Skeletal muscle cell (primary cell): ENCODE measurements at places on chromosomes 12 and 14.
A peak's percentile ranks its signal among the peaks of the same experiment; 100 is the strongest.

- no peak for DNase-seq
These were observed 2.7 kb downstream of the KRT18 start for GRCh38 chr12:52951640-52952039.

- DNase-seq, result no peak
These were observed 23.3 kb downstream of the DYRK2 start for GRCh38 chr12:67671892-67672291.

DNA sequence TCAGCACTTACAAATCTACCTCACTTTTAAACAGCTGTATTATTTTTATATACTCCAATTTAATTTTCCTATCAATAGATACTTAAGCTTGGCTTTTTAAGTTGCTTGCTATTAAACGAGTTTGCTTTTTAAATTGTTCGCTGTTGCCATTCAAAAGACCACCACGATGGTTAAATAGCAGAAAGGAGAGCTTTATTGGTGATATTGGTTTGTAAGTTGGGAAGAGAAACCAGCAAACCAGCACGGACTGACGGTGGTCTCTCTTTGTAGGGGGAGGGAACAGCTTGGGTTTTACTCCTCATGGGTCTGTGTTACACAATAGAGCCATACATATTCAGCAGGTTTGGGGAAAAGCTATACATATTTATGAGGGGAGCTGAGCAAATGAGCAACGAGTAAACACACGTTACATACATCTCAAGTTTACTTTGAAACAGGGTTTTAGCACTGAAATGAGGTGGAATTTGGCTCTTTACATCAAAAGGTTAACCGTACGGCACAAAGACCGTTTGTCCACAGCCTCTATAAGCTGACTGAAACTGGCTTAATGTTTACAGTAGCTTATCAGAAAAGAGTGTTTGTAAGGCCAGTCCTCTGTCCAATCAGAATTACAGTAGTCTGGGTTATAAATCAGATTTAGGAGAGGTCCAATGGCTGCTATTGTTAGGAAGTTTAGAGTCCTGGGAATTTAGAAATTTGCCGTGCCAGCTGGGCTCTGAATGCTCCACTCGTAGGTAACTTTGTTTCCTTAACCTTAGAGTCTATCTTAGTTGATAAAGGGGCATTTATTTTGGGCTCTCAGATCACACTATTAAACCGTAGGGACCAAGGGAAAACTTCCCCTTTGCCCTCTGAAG lies 69.7 kb upstream of the DHRS4 start:
- no peak for DNase-seq

DNA sequence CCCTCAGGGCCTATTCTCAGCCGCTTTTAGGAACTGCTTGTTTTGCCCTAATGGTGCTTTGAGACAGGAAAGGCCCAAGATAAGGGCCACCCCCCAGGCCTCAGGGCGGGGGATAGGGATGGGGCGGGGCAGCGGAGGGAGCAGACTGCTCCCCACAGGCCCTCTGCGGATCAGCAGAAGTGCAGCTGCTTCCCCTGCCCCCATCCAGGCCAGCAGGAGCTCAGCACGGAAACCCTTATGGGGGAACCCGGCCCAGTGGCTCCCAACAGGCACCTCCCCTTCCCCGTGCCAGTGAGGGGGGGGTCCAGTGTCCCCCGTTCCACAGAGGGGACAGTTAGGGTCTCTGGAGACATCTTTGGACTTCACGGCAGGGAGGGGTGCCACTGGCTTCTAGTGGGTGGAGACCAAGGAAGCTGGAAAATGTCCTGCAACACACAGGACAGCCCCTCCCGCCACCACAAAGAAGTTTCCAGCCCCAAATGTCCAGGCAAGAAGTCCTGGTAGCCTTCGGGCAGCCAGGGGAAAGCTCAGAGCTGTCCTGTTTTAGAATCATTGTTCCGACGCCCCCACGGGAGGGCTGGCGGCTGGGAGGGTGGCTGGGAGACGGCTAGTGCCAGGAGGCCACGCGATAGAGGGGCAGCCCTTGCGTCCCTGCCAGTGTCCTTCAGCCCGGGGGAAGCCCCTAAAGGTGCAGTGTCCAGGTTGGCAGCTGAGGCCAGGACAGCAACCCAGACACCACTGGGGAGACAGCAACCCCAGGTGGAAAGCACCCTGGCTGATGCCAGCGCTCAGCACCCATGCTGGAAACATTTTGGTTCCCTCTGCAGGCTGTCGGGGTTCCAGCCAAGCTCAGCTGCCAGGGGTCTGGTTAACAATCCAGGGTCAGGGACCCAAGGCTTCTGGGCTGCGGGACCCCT lies 10.4 kb upstream of the GPR132 start:
- DNase-seq, result no peak

GRCh38 chr14:55398679-55399078 lies 13.0 kb downstream of the ATG14 start:
- peak; percentile 96 for DNase-seq

GRCh38 chr12:130713581-130713991 lies 2.5 kb downstream of the RIMBP2 start:
- DNase-seq, result no peak

- DNase-seq, result peak; percentile 81
These were observed 649 bp upstream of the GNPNAT1 start for GRCh38 chr14:52792097-52792415.

GRCh38 chr12:53292426-53292825 lies 2.9 kb upstream of the PFDN5 start:
- no peak for DNase-seq

GRCh38 chr12:88782351-88782750 lies 202.1 kb upstream of the KITLG start:
- DNase-seq, result no peak

- DNase-seq, result peak; percentile 36
These were observed 28.8 kb downstream of the PROX2 start for GRCh38 chr14:74846968-74847665.

- no peak for DNase-seq
These were observed 154.0 kb downstream of the KCNA5 start for GRCh38 chr12:5197656-5198055.

DNA sequence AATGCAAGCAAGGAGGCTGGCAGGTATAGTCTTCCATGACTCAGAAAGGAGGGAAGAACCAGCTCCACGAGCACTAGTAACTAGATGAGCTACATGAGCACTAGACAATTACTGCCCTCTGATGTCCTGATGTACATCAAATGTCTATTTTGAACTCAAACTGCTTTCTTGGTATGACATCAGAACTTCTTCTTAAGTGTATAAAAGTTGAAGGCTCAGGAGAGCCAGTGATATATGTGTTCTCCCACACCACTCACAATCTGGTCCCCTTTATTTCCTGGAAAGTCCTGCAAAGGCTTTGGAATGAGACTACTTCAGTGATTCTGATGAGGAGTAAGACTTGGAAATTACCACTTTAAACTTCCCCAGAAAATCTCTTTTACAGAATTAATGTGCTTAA lies 18.5 kb upstream of the DHRS7 start:
- DNase-seq, result peak; percentile 25

DNA sequence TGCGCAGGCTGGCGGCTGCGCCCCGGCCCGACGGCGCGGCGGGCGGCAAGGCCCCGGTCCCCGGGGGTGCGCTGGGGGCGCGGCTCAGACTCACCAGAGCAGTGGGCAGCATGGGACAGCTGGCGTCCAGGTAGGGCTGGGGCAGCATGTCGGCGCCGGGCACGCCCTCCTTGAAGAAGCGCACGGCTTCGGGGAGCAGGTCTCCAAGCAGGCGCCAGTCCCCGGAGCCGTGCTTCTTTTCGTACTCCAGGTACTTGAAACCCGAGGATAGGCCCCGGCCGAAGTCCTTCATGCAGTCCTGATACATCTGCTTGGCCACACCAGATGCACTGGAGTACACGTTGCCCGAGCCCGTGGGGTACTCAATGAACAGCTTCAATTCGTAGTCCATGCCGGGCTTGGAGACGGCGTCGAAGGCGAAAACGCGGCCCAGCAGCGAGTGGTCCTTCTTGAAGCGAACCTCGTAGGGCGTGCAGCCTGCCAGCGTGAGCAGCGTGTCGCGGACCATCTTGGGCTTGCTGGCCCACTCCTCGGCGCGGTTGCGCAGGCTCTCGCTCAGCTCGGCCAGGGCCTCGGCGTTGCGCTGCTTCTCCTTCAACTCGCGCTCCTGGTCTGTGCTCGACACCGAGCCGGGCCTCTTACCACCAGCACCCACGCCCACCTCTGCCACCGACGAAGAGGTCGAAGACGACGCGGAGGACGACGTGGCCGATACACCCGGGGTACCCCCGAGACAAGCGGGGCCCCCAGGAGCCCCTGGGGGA lies 2.2 kb downstream of the IRF2BPL start:
- no peak for DNase-seq

- no peak for DNase-seq
These were observed 19.1 kb downstream of the PCNX1 start for GRCh38 chr14:70926235-70926830.

DNA sequence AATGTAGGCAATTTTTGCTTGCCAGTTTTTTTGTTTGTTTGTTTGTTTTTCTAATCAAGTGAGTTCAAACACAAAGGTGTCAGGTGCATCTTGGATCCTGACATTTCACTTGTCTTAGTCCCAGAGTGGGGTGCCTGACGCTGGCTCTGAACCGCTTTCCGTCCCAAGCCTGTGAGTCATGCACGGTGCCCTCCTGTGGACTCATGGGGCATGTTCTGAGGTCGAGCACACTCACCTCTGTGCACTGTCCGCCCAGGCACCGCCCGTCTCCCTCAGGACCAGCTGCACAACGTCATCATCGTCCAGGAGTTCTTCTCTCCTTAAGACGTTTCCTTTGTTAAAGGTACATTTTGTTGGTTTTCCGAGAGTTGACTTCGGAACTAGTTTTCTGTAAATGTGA lies 98.2 kb downstream of the GLT1D1 start:
- DNase-seq, result no peak

- no peak for DNase-seq
These were observed 8.7 kb upstream of the GPX2 start for GRCh38 chr14:64951291-64951690.

DNA sequence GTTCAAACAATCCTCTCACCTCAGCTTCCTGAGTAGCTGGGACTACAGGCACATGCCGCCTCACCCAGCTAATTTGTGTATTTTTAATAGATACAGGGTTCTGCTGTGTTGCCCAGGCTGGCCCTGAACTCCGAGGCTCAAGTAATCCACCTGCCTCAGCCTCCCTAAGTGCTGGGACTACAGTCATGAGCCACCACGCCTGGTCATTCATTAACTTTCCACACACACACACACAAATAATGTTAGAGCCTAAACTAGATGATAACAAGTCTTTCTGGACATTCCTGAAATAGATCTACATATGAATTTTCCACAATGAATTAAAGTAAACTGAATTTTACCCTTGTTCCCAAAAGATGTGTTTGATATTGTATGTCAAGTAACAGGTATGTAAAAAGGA lies 776.0 kb downstream of the GALC start:
- no peak for DNase-seq

DNA sequence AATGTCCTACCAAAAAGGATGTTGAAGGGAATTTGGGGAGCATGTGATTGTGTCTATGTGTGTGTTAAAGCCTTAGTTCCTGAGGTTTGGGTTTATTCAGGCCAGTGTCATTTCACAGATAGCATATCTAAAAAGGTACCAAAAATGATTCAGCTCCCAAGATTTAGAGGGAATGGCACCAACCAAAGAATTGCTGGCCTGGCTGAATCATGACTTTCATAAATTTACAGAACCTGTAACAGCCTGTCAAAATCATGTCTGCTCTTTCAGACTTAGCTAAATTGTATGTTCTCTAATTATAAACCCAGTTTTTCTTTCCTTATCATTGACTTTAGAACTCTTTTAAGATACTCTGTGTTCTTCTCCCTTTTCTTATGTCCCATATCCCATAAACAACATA lies 231.5 kb downstream of the NUBPL start:
- no peak for DNase-seq

- no peak for DNase-seq
These were observed 126.7 kb downstream of the PRKD1 start for GRCh38 chr14:29800961-29801360.

GRCh38 chr12:43337571-43338444 lies 214.2 kb downstream of the ADAMTS20 start:
- DNase-seq, result no peak

DNA sequence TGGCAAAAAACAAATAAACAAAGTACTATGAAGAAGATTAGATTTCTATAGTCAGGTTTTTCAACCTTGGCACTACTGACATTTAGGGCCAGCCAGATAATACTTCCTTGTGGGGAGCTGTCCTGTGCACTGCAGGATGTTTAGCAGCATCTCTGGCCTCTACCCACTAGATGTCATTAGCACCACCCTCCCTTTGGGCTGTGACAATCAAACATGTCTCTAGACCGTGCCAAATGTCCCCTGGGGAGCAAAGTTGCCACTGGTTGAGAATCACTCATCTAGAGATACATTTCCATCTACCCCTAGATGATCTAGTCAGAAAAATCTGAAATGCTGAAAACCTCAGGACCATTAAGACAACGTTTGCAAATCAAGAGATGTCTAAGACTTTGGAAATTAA lies 29.9 kb downstream of the SRRM4 start:
- DNase-seq, result no peak

GRCh38 chr14:33390335-33390734 lies 451.7 kb downstream of the NPAS3 start:
- no peak for DNase-seq

DNA sequence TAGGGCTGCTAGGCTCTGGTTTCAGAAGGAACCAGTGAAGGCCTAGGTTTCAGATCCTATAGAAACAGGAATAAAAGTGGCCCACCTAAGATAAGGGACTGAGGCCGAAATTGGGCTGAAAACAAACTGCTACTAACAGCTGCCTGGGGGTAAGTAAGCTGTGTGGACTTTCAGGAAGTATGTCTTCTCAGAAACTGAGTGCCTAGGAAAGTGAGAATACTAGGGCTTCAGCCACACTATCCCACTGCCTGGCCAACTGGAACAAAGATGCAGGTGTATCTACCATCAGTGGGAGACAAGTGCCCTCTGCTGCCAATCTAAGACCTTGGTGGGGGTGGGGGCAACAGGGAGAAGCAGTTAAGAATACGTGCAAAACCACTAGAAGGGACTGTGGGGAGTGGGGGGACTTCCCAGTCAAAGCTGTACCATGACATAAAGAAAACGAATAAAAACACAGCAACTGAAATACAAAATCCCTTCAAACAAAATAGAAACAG lies 82.5 kb downstream of the MED13L start:
- DNase-seq, result no peak

- no peak for DNase-seq
These were observed 206.4 kb upstream of the GZMB start for GRCh38 chr14:24840204-24840893.

GRCh38 chr12:15636060-15636890 lies 152.9 kb downstream of the EPS8 start:
- no peak for DNase-seq
